Glutamatergic neuron (in vitro differentiated cells): ENCODE measurements at places on chromosomes 16 and 17.

DNA sequence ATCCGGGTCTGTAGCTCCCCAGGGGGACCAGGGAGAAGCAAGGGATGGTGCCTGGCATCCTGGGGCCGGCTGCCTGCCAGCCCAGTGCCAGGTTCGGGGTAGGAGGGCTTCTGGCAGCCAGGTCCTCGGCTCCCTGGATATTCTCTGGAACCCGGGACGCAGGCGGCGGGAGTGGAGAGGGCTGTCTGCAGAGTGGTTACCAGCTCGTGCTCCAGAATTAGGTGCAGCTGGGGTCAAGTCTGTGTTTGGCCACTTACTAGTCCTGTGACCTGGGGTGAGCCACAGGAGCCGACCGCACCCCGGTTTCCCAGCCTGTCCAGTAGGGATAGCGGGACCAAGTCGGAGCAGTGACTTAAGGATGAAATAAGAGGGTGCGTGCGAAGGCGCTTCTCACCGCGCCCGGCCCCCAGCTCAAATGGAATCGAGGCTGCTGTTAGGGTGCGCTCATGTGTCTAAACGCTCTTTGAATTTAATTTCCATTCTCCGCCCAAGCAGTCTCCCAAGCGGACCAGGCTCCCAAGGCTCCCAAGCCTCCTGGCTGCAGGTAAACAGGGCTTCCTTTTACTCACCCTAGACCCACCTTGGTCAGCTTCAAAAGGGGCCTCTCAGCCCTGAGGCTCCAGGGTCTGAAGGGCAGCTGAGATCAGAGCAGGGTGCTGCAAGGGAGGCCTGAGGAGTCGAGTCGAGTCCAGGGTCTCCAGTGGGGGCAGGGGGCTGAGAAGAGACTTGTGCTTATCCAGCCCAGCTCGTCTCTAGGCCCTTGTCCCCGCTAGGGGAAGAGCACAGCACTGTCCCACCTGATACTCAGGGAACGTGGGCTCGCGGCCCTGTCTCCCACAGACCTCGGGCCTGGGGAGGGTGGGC, 28.3 kb upstream of the ZNF469 start:
- DNase-seq, result peak; percentile 12

DNA sequence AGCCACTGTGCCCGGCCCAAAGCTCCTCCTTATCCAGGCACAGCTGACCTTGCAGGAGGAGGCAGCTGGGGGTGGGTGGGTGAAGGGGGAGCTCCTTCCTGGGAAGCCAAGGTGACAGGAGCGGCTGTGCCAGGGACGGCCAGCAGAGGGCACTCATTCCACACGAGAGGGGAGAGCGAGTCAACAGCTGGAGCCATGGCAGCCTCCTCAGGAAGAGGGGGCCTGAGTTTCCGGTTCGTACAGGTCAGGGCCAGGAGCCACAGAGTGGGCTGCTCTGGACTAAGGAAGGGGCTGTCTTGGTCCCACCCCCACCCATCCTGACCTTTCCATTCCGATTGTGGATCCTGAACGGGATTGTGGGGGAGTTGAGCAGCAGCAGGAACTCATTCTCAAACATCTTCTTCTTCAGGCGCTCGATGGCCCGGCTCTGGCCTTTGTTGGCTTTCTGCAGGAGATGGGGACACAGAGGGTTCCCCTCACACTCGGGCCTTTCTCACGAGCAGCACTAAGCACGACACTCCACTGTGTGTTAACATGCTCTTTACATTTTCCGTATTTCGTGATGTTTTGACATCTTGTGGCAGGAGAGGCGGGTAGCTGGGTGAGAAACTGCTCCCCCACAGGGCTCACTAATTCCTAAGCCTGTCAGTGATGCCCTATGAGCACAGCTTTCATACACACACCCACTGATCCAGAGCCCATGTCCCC, 61.6 kb downstream of the TIMM22 start:
- DNase-seq, result peak; percentile 66

DNA sequence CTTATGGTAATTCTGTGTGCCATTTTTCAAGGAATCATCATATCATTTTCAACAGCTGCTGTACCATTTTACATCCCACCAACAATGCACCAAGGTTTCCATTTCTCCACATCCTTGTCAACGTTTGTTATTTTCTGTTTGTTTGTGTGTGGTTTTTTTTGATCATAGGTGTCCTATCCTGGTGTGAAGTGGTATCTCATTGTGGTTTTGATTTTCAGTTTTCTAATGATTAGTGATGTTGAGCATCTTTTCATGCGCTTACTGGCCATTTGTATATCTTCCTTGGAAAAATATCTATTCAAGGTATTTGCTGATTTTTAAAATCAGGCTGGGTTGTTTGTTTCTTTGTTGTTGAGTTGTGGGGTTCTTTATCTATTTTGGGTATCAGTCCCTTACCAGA, 15.0 kb downstream of the CHD9 start:
- DNase-seq, result no peak

GRCh38 chr16:14155572-14156190, 84.6 kb downstream of the MRTFB start:
- DNase-seq, result no peak

DNA sequence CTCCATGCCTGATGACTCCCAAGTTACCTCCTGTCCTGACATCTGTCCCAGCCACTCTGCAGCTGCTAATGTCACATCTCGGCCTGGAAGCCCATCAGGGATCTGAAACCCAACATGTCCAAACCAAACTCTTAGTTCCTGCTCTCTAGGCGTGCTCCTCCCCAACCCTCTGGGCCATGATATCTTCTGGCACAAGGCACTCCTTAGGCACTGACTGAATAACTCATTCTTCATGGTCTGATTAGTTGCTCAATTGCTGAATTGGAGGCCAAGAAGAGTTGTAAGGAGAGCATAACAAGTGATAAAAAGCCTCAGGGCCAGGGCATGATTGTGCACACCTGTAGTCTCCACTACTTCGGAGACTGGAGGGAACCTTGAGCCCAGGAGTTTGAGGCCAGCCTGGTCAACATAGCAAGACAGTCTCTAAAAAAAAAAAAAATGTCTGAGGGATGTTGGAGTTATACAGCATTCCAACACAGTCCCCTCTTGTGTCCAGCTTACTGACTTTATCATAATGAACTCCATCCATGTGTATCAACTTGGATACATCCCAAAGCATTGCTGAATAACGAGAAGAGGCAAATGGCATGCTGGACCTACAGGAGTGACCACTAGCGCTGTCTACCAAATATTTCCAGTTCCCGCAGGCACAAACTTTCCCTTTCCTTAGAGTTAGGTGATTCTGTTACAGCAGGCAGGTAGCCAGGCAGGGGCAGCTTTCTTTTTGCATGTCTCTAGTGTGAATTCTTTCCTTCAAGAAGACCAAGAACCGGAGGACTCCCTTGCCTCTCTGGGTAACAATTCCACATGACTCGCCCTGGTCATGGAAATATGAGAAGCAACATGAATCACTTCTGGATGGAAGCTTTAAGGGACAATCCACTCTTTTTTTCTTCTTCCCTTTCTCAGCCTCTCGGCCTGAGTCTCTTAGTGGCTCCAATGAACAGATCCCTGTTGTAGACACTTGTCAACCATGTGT, 18.1 kb upstream of the SHCBP1 start:
- DNase-seq, result no peak
